H54 (cell line): ENCODE measurements at places on chromosomes 5 and 9.

DNA sequence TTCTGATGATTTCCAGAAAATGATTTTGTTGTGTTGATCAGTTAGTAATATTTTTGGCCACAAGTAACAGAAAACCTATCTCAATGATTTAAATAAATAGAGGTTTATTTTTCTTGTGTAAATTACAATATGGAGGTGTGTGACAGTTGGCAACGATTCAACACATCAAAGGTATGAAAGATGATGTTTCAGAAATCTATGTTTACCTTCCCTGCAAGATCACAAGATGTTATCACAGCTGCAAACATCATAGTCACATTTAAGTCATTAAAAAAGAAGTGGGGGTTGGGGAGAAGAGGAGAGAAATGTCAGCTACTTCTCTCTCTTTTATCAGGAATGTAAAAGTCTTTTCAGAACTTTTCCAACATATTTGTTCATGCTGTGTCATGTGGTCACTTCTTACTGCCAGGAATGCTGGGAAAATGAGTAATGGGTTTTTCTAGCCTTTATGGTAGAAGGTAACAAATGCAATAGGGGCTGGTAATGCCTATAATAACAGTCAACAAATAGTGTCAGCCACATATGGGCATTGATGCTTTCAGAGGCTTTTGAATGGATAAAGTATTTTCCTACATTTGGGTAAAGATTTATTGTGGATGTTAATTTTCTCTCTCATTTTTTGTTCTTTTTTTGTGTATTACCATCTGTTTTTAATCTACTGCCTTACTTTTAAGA lies 742.7 kb downstream of the TLE1 start:
- DNase-seq = no peak

GRCh38 chr9:36194326-36195000 lies 3.7 kb downstream of the CLTA start:
- no peak for DNase-seq

DNA sequence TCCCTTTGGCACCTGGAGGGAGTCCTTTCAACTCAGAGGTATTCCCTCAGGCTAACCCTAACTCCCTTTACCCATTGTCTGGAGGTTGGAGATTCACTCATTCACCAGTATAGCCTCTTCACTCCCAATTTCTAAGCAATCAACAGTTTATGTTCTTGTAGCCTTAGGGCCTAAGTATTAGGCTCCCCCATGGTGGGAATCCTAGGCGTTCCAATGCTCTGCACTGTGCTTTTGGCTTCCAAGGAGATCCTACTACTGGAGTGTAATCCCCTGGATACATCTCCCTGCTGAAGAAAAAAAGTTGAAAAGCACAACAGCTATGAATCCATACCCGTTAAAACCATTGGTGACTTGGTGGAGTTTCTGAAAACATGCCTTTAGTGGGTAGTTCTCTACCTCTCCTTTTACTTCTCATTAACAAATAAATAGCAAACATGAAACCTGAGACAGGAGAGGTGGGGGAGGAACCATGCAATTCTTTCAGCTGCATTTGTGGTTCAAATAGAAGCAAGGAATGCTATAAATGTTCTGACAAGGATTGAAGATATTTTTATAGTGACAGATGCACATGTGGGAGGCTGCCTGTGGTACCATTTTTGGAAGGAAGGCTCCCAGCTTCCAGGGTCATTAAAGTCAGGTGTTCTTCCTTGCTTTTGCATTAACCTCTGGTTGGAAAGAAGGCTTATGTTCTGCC lies 397.1 kb downstream of the DMAC1 start:
- DNase-seq = no peak

- no peak for DNase-seq
Measured at GRCh38 chr5:117888688-117889087, 1099.7 kb downstream of the DTWD2 start.

- no peak for DNase-seq
Measured at GRCh38 chr5:140996060-140996459, 29.8 kb downstream of the PCDHAC2 start.

DNA sequence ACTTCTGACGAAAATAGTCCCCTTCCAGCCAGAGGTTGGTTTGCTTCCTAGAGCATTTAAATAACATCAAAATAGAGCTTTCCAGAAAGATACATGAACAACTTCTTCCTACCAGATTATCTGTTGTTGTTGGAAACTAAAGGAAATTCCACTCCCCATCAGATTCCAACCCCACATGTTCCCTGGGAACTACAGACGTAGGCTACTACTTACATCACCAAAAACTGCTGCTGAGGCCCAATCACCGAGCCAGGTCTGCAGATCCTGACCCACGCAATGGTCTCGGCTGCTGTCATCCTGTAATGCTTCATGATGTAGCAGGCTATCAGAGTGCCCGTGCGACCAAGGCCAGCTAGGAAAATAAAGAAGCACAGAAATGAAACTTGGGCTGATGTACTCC lies 73.4 kb downstream of the HABP4 start:
- DNase-seq = no peak

DNA sequence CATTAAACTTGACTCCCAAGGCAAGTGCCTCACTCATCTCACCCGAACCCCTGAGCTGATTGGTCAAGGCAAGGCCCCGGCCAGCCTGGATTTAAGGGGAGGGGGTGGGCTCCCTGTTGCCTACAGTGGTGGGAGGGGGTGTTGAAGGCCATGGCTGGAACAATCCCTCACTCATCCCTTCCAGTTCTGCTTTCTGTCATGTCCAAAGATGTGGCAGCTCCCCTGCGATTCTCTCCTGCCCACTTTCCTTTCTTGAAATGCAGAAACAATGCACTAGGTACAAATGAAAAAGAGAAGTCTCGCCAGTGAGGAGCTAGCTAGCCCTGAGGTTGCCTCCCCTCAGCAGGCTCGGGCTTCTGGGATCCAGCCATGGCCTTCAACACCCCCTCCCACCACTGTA lies 240.9 kb downstream of the SYK start:
- DNase-seq = no peak

GRCh38 chr9:33964086-33964768 lies 84.5 kb downstream of the UBAP2 start:
- DNase-seq = no peak

DNA sequence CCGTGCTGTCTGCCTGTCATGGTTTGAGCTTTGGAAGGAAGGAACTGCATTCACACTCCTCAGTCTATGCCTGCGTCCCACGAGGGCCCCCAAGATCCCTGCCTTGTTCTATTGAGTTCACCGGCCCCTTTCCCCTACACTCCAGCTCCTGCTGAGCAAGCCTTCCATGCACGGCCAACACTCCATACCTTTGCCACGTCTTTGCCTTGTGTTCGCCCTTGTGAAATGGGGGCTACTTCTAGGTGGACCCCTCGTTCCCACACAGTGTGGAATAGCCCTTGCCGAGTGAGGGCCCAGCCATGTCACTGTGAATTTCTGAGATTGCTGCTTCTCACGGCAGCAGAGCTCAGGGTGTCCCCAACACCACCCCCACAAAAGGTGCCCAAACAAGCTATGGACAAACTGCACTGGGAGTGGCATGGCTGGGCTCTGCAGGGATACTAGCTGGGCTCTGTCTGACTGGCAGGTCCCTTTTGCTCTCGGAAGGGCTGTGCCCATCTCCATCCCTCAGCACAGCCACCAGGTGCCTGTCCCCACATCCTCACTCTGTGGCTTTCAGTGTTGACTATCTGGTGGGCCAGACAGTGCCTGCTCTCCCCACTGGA lies 67.9 kb upstream of the ADAMTS2 start:
- DNase-seq = no peak

DNA sequence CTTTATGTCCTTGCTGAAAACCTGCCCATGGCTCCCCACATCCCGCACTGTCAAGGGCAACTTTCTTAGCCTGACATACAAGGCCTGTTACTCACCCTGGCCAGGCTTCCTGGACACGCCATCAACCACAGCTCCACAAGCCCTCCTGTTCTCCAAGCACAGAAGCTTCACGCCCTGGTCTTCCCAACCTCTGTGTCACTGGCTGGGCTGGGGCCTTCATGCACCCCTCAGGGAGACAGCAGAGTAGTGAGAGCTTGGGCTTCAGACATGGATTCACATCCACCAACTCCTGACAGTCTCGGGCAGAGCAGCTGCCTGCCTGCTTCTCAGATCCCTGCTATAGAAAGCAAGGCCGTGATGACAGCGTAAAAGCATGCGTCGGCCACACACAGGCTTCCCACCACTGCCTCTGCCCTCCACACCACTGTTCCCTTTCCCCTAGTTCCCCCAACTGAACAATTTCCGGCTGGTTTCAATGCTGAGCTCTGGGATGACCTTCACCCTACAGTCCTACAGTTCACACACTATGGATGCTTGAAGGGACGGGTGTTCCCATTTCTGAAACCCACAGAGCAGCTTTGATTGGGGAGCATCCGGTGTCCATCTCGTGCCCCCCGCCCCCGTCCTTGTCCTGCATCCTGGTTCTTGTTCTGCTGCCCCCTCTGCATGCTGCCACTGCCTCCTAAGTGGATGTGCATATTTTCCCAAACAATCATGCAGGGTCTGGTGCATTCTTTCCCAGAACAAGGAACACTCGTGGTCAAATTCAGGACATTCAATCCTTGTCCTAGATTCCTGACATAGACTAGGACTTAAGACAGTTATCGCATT lies 33.4 kb upstream of the ADAMTS2 start:
- no peak for DNase-seq

DNA sequence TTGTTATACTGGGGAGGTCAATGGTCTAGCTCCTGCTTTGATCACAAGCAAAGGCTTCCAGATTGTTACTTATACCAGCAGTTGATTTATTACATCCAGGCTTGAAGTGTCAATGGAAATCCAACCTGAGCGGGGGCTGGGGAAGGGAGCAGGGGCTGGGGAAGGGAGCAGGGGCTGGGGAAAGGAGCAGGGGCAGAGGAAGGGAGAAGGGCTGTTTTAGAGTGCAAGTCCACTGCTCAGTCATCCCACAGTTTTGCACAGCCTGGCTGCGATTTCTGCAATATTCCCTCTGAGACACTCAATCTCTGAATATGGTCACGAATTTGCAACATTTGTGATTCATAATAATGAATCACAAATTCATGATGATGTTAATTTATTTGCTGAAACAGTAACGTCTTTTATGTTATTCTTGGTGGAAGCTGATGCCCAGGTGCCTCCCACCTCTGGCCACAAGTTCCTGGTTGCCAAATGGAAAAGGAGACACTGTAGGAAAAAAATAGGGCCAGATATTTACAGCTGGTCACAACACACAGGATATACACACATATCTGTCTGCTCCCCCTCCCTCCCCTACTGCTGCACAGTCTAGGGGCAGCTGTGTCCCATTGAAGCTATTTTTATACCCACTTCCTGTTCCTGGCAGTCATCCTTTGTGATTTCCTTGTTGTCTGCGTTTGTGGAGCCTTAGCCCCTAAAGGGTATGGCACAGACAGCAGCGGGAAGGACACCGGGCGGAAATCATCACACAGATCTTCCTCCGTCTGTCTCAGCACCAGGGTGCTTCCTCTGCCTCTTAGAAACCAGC lies 325.1 kb downstream of the GADD45G start:
- DNase-seq = no peak
